Activated CD8-positive, alpha-beta T cell treated with anti-CD3 and anti-CD28 coated beads for 36 hours (primary cell): ENCODE measurements at places on chromosomes 16 and 17.

GRCh38 chr17:50346313-50347116, 589 bp downstream of the XYLT2 start:
- DNase-seq = peak; percentile 69

DNA sequence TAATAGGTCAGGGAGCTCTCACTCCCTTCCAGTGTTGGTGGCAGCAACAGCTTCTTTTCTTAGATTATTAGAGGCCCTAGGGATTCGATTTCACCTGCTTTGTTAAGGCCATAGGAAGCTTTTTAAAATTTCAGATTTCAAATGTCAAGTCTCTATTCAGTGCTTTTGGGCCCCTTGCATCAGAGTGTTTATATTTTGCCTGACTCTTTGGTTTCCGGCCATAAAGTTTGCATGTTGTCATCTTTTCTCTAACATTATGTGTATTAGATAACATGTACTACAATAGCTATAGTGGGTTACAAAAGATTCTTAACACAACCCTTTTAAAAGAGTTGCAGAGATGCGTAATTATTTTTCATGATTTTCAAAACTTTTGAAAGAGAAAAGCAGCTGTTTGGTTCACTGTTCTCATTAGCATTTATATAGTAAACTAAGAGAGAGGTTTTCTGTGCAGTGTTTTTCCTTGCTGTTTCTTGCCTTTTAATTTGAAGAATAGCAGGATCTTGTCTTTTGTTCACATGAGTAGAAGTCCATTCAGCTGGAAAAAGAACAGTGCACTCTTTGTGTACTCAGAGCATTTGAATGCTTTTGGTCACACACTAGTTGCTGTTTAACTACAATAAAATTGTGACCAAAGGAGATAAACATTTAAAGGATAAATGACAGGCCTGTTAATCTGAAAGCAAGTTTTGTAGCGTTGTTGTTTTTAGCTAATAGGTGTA, 52.5 kb downstream of the FTO start:
- no peak for DNase-seq

DNA sequence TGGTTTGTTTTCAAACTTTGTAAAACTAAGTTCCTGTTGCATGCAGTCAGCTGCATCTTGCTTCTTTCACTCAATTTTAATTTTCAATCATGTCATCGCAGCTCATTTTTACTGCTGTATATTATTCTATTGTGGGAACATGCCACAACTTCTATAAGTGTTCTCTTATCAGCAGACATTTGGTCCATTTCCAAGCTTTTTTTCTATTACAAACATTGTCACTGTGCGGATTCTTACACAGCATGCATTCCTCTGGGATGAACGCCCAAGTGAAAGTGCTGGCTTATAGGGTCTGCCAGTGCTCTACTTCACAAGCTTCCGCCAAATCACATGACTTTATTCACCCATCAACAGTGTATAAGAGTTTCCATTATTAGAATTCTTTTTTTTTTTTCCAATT, 22.7 kb downstream of the GINS3 start:
- no peak for DNase-seq

GRCh38 chr17:77465358-77466041, 324.7 kb downstream of the SEC14L1 start:
- DNase-seq = peak; percentile 91

DNA sequence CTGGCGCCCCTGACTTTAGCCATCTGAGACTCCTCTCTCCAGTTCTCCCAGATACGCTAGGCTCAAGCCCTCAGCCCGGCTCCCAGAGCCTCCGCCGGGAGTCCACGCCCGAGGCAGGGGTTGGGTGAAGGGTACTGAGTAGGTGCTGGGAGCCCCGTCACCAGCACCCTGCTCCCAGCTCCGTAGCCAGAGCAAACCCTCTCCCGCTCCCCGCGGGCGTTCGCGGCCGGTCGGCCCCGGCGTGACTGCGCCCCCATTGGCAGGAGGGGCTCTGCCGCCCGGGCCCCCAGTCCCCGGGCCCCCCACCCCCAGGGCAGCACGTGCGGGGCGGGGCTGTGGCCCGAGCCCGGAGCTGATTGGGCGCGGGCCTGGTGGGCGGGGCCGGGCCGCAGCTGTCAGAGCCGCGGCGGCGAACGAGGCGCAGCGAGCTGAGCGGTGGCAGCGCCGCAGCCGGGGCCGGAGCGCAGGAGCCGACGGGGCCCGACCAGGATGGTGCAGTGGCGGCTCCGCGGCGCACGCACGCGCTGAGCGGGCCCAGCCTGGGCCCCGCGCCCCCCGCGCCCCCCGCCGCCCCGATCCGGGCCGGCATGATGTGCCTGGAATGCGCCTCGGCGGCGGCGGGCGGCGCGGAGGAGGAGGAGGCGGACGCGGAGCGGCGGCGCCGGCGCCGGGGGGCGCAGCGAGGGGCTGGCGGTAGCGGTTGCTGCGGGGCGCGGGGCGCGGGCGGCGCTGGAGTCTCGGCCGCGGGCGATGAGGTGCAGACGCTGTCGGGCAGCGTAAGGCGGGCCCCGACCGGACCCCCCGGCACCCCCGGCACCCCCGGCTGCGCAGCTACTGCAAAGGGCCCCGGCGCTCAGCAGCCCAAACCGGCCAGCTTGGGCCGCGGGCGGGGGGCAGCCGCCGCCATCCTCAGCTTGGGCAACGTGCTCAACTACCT, at the start of gene SPNS2:
Gene SPNS2 (plus strand): TSS at position 421 of the 937 bp plus-strand sequence. CDS start 167 bp downstream, at position 588.
- DNase-seq = peak; percentile 64

GRCh38 chr17:66248285-66248684, 19.1 kb upstream of the APOH start:
- no peak for DNase-seq

GRCh38 chr16:15752717-15753488, 102.9 kb downstream of the NDE1 start:
- no peak for DNase-seq

- no peak for DNase-seq
Observed at GRCh38 chr17:41360296-41360995, 9.2 kb downstream of the KRT33B start.

- no peak for DNase-seq
Observed at GRCh38 chr17:67515490-67516083, 138.5 kb downstream of the PITPNC1 start.

DNA sequence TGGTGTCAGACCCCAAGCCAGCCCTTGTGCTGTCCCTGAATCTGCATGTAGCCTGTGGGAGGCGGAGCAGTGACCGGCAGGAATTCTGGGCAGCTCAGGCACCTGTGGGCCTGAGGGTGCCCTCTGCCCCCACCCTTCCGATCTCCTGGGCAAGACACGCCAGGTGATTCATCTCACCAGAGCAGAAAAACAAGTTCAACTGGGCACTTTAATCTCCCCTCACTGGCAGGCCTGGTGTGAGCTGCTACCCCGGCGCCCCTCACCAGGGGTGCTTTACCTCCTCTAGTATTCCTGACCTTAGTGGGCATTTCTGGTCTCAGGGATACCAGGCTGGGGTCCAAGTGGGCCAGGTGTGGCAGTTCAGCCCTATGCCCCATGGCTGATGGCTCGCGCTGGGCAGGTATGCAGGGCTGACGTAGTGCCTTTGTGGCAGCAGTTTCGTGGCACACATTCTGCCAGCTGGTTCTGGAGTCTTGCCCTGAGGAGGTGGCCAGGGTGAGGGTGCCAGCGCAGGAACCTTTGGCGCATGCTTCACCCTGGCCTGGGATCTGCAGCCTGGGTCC, 6.0 kb downstream of the ERBB2 start:
- no peak for DNase-seq

- no peak for DNase-seq
Observed at GRCh38 chr17:68831170-68831569, 124.0 kb downstream of the ABCA8 start.

GRCh38 chr17:28675490-28675889, 13.5 kb downstream of the SUPT6H start:
- DNase-seq = no peak

- DNase-seq = no peak
Observed at GRCh38 chr16:10932959-10933710, 9.1 kb downstream of the DEXI start.

DNA sequence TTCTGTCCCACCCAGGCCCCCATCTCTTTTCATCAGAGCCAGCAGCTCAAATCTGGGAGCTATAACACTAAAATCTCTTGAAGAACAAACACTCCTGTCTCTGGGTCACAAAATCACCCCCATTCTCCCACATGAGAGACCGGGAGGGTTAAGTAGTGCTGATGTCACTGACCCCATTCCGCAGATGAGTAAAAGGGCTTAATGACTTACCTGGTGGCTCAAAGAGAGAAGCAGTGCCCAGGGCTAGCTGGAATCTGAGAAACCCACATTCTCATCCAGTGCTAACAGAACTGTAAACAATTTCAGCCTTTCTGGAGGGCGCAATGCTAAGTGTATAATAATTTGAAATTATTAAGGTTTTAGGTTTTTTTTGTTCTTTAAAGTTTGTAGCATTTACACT, 26.3 kb upstream of the LHX1 start:
- no peak for DNase-seq

GRCh38 chr16:63945806-63946205, 1176.1 kb downstream of the CDH11 start:
- no peak for DNase-seq

DNA sequence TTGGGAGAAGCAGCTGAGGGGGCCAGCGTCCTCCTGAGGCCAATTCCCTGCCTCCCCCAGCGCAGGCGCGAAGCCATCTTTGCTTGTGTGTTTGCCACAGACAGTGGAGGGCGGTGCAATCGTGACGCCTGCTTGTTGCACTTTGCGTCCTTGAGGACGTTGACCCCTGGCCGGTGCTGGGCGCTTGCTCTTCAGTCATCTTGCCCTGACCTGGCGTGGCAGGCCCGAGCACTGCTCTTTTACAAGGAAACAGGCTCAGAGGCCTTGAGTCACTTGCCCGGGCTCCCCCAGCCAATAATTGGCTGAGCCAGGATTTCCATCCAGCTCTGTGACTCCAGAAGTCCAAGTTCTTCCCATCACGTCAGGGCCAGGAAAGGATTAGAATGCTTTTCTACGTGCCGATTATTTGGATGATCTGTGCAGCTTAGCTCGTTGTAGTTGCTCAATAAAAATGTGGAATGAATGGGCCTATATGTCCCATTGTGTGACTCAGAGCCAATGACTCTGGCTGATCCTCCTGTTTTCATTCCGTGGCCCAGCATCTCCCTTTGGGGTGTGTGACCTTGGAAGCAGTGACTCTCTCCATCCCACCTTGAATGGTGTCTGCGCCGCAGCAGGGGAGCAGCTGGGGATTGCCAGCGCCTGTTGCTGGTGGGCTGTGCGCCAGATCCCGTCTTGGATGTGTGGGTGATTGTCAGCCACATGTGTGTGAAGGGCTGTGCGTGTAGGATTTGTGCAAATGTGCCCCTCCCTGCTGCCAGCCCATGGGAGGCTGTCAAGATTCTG, 214.1 kb downstream of the SEC14L1 start:
- DNase-seq = no peak

GRCh38 chr17:55654821-55655220, 67.8 kb downstream of the TMEM100 start:
- no peak for DNase-seq

- DNase-seq = peak; percentile 29
Observed at GRCh38 chr16:66274335-66275110, 92.0 kb upstream of the CDH5 start.

DNA sequence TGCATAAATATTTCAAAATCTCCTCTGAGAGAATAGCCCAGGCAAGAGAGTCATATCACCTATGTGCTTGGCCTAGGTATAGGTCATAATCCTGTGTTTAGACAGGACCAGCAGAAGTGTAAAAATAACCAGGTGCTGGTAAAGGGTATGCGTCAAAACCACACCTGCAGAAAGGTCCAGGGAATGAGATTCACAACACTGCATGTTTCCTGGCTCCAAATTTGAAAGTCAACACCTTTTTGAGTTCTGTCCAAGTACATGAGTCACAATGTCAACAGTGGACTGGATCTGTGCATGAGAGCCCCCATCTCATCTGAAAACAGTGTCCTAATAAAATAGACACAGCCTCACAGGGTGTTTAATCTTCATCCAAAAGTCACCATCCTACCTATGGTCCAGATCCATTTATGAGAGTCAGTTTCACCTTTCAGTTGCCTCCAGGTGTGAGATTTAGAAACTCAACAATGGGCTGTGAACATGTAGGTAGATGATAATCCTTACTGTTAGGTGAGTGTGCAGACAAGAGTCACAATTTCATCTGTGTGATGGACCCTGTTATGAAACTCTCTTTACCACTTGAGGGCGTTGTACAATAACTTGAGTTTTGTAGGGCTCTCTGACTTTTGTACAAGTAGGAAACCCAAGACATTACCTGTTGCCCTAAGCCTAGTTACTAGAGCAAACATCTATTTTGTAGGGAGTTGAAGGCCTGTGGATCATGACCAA, 2100.7 kb downstream of the TP53TG3F start:
- no peak for DNase-seq

DNA sequence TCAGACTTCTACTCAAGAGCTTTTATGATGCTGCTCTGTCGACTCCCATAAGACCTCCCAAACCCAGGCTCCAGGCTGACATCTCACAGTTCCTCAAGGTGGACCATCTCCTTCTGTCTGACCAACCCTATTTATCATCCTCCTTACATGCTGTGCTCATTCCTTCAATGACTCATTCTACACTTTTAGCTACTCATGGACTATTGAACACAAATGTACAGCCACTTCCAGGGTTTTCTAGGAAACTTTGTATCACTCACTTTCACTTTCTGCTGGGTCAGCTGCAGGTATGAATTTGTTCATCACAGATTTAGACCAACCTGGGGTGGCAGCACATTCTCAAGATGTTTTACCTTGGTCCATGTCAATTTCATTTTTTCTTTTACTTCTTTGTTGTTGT, 162.4 kb upstream of the FAM20A start:
- no peak for DNase-seq

- DNase-seq = peak; percentile 64
Observed at GRCh38 chr16:11258553-11259492, 2.8 kb upstream of the SOCS1 start.

- no peak for DNase-seq
Observed at GRCh38 chr16:57708168-57708567, 13.6 kb downstream of the DRC7 start.

DNA sequence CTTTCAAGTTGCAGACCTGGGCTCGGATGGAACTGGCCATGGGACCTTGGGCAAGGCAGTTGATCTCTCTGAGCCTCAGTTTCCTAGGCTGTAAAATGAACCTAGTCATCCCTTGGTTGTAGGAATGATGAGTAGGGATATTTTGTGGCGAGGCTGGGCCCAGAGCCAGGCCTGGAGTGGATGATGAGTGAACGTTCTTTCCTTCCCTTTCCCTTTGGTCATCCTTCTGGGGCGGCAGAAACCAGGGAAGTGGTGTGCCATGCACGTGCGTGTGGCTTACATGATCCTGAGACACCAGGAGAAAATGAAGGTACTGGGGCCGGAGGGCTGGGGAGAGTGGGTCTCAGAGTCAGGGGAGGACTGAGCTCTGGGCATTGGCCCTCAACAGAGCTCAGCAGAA, 8.4 kb downstream of the FBRS start:
- DNase-seq = no peak
